ENCODE measurements at places on chromosomes 4 and X.

GRCh38 chrX:45771560-45772340 is 571.1 kb upstream of the DIPK2B start:
- DNase-seq: no peak

- DNase-seq: no peak
Measured at GRCh38 chr4:170305627-170306026, 215.9 kb upstream of the AADAT start.

GRCh38 chrX:151753313-151754046 is 18.9 kb downstream of the CNGA2 start:
- no peak for DNase-seq

DNA sequence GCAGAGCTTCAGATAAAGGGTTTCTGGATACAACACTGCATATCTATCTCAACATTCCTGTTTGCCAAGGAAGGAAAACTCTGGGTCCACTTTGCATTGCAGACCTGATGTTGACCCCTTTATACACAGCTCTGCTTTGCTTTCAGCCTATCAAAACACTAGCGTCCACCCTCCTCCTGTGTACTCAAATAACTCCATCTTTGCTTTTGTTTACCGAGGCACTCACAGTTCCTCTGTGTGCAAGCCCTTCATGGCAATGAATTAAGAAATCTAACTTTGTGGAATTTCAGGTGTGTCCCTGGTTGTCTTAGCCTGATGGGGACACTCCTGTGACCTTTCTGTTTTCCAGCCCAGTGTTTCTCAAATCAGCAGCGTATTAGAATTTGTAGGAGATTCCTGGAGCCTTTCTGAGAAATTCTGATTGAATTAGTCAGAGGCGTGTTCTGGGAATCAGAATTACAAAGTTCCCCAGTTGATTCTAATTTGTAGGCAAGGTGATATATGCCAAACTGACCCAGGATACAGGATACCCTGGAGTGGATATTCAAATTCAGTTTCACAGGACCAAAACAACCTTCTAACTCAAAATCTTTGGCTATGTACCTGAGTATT is 68.6 kb downstream of the DTHD1 start:
- no peak for DNase-seq

DNA sequence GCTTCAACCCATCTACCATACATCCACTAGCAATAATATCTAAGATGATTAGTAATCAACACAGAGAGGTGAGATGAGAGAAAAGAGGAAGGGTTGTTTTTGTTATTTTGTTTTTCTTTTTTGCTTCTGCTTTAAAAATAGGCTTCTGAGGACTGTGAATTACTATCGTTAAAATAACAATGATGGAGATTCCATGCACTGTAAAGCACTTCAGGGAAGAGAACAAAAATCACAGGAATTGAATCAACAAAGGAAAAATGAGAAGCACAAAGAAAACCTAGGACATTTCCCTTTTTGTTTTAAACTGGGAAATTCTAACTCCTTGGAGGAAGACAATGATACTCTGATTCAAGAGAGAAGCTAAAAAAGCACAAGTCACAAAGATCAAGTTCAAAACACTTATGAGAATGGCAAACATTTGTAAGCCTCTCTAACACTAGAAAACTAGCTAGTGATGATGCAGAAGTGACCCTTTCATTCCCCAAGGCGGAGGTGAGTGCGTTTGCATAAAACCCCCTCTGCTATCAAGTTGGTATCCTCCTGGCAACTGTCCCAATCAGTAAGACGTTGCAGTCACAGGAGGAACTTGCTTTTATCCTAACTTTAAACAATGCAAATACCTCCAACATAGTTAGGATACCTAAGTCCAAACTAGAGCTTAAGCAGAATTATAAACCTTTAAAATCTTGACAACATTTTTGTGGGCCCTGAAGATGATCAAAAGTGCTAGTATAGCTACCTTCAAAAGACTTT is 308.5 kb downstream of the CAMK2D start:
- no peak for DNase-seq

DNA sequence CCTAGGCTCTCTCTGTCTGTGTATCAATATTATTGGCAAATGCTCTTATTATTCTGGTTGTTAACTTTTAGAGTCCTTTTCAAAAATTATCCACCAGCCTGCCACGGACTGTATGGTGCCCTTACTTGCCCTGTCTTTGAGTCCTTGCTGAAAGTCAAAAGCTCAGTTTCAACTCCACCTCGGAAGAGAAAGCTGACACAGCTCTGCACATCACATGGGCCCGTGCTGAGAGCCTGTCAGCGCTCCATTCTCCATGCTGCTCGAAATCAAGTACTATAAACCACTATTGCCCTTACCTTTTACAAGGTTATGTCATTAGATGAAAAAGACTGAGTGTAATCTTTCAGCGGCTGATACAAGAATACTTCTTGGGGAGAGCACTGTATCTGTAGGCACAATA is 141.0 kb downstream of the CORIN start:
- DNase-seq: no peak

- DNase-seq: no peak
Measured at GRCh38 chrX:50825825-50826224, 11.8 kb upstream of the SHROOM4 start.

DNA sequence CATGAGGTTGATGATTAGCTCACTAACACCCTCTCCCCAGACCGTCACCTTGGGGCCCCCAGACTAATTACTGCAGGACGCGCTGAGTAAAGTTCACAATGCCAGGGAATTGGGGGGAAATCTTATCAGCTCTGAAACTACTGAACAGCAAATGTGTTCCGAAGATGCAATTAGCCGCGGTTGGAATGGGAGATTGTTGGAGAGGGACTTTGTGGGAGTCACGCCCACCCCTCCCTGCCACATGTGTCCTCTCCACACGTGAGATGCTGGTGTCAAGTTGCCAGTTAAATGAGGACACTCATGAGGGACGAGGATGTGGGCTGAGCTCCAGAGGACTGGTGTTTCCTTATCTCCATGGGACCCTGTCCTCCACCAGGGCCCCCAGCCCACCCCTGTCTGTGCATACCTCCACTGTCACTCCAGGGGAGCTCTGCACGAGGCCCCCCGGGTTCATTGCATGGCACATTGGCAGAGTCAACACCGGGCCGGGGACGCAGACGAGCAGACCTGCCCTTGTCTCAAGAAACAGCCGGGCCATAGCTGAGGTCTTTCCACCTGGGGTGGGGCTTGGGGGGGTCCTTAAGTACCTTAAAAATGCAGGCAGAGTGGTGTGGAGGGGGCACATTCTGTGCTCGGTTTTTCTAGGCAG is 175.4 kb upstream of the PSAPL1 start:
- no peak for DNase-seq

DNA sequence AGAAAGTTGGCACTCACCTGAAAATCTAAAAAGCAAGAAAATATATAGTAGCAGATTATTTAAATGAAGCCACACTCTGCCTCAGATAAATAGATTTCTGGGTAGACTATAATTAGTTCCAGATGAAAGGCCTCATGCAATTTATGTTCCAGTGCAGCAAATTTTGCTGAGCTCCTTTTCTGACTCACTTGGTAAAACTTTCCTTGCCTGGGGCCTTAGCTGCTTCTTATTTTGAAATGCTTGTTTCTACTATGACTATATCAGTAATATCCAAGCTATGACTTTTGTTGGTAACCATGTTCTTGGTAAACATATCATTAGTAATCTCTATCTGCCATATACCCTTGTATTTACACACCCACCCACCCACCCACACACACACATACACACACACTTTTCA is 961.8 kb downstream of the SH3BGRL start:
- DNase-seq: no peak

GRCh38 chrX:27815209-27815608 is 7.4 kb downstream of the MAGEB10 start:
- no peak for DNase-seq

DNA sequence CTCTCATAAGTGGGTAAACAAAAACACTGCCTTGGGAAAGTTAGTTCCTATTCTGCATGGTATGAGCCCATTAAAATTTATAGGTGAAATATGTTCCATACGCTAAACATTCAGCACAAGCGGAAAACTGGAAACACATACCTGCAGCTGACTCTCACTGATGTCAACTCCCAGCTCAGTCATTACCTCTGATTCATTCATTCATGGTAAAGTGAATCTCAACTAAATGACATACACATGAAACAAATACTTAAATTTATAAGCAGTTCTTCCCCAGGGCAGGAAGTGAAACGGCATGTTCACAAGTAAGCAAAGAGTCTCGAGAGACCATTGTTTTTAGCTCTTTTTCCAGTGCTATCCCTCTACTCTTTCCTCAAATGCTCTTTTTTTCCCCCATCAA is 1.6 kb downstream of the SLC10A6 start:
- no peak for DNase-seq

DNA sequence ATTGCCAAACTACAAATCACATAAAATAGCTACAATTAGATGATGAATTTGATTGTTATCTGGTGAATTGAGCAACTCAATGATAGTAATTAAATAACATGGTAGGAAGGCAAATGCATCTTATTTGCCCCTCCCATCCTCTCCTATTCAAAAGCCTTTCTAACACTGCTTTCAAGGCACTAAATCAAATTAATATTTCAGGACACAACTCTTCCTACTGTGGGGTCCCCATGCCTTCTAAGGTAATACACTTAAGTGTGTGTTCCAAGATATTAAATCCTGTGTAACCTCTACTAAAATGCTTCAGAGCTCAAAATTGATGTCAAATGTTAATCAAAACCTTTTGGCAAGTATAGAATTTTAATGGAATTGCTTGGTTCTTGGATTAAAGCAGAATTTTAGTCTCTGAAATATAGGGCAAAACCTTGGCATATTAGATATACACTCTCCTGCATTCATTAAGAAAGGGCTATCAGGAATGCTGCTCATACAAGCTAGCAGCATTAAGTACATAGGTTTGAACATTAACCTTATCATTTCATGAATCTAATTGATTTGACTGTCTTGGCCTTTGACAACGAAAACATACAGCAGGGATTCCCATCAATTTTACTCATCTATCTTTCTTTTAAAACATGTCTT is 371.8 kb upstream of the GALNTL6 start:
- DNase-seq: no peak

DNA sequence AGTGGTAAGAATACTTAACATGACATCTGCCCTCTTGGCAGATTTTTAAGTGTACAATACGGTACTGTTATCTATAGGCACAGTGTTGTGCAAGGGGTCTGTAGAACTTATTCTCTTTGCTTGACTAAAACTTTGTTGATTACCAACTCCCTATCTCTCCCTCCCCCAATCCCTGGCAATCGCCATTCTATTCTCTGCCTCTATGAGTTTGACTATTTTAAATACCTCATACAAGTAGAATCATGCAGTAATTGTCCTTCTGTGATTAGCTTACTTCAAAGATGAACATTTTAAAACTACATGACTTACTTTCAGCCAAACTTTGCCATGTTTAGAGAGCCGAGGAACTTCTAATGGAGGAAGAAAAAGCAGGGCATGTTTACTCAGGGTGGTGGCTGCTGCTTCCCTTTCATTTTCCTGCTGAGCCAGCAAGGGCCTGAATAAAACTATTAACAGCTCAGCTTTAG is 62.4 kb downstream of the APOO start:
- DNase-seq: no peak
